ENCODE measurements at places on chromosomes 11 and 22.

- no peak for DNase-seq
Measured at GRCh38 chr11:3623121-3623520, 18.7 kb downstream of the ART5 start.

GRCh38 chr22:28034760-28035401 lies 115.8 kb upstream of the PITPNB start:
- DNase-seq: no peak

GRCh38 chr11:122836916-122837315 lies 1.4 kb upstream of the CRTAM start:
- DNase-seq: no peak

GRCh38 chr11:2550606-2550970 lies 105.8 kb downstream of the KCNQ1 start:
- no peak for DNase-seq

- DNase-seq: no peak
Measured at GRCh38 chr22:44677353-44677840, 24.6 kb upstream of the PRR5 start.

GRCh38 chr11:38884145-38884865 lies 2286.3 kb upstream of the RAG2 start:
- DNase-seq: no peak

DNA sequence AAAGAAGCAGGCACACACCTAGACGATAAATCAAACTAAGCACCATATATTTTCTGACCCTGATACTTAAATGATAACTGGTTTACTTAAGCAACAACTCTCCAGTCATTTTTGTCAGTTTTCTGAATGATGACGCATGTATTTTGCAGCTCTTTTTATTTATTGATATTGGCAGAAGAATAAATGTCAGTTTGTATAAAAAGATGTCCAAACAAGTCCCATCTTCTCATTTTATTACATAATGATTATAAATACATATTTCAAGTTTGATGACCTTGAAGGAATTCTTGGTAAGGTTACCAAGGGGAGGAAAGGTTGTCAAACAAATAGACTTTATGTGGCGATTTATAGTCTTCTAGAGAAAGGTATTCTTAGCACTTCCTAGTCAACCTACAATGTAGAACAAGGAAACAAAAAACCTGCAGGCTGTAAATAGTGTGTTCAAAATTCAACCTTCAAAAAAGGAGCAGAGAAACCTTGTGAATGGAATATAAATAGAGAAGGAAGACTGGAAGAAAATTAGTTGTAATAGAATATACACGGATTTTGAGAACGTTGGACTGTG lies 190.7 kb downstream of the JRKL start:
- DNase-seq: no peak

- DNase-seq: no peak
Measured at GRCh38 chr11:89201138-89201537, 23.5 kb downstream of the TYR start.

DNA sequence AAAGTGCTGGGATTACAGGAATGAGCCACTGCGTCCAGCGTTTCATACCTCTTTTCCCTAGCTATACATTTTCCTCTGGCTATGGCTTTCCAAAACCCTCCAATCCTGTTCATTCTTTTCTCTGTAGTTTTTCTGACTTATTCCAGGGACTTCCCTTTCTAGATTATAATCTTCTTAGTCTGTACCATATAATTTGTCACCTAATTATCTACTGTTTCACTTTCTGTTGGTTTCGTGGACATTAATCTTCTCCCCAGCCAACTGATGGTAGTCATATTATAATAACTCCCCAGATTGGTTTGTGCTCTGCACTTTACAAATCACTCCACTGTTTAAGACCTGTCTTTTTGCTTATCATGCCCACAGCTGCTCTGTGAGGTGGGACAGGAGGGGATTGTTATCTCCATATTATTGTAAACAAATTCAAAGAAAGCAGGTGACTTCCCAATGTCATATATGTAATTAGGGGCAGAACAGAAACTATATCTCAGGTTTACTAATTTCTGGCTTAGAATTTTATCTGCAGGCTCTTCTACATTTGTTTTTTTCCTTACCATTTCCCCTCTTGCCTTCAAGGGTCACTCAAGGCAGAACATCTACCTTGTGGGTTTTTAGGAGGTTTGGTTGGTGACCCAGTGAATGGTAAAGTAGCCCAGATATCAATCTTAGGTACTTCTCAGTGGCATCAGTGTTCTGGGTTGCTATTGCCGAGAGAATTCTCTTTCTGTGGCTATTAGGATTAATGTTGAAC lies 23.9 kb downstream of the STIM1 start:
- DNase-seq: no peak

DNA sequence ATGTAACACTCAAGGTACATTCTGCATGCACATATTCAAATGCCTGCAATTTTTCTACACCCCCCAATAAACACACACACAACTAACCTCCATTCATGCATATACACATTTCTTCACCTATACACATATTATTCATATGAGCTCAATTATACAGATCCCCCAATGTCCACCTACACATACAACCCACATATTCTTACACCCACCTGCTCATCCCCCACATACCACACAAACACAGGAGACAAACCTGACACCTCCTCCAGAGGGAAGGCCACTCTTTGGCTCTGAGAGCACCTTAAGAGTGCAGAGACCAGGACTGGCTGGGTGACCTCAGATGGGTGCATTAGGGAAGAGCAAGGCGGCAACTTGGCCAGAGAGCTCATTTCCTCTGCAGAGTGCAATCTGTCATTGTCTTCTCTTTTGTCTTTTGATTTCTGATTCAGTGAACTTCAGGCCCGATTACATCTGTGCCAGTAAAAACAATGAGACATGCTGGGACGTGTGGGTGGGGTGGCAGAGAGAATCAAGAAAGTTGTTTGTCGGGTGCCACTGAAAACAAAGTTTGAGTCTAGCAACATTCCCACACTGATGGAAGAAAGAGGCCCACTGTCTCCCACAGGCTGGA lies 208.4 kb downstream of the NXPE2 start:
- no peak for DNase-seq

DNA sequence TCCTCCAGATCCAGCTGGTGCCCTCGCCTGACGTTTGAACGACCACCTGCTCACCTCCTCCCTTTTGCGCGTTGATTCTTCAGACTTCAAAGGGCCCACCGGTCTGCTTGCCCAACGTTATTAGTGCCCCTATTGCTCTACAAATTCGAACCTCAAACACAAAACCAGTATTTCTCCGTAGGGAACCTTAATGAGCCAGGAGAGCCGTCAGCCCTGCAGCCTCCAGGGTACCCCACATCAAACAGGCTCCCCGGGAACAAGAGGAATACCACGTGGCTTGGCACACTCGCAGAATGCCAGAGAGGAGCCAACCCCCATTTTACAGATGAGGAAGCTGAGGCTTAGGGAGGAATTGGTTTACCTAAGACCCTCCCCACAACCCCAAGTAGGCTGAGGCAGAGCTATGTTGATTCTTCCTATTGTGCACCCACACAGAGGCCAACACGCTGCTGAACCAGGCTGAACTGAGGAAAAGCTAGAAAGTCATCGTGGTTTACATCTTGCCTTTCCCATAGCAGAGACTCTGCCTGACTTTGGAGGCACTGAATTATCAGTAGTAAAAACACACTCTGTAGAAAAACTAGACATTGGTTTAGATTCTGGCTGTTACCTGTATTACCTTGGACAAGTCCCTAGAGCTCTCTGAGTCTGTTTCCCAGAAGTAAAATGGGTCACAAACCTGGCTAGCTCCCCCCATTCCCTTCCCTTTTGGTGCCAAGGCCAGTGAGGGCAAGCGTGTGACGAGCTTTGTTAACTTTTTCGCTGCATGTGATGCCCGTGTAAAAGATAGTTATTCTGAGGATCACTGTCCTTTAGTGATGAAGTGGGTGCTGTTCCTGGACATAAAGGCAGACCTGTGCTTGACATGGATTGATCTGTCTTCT lies 764 bp downstream of the TKFC start:
- DNase-seq: no peak

- DNase-seq: no peak
Measured at GRCh38 chr11:78798663-78799062, 224.0 kb upstream of the NARS2 start.
